Kidney glomerular epithelial cell (primary cell): ENCODE measurements at places on chromosomes 12 and 14.

DNA sequence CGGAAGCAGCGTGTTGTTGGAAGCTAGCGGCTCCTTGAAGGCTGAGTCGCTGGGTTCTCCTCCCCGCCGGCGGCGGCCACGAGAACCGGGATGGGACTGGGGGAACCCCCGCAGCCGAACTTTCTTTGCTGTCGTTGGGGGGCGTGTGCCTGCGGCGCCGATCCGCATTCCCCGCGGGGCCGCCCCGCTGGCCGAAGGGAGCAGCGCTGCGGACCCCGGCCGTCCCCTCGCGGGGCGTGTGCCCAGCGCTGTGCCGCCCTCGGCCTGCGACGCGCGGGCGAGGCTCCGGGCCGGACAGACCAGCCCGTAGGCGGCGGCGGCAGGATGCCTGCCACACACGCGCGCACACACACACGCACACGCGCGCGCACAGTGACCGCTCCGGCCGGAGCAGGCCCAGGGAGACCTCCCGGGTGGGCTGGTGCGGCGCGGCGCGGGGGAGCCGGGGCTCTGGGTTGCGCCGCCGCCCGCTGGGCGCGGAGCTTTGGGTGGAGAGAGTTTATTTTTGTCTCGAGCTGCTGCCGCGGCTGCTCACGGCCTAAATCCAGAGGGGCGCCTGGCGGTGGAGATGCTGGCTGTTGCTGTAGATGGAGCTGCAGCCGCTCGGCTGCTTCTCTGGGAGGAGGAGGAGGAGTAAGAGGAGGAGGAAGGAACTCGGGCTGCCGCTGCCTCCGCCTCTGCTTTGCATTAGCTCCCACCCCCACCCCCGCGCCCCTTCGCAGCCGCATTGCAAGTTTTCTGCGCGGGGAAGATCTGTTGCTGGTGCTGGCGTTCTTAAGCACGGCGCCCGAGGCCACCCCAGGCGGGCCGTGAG is at the start of gene SAMD4A:
Gene SAMD4A (plus strand): TSS at position 719 of the 814 bp plus-strand sequence. CDS start 789 bp downstream, outside the sequence.
- DNase-seq = peak; percentile 60

- DNase-seq = no peak
These were observed 13.2 kb downstream of the FOXN4 start for GRCh38 chr12:109295764-109296425.

DNA sequence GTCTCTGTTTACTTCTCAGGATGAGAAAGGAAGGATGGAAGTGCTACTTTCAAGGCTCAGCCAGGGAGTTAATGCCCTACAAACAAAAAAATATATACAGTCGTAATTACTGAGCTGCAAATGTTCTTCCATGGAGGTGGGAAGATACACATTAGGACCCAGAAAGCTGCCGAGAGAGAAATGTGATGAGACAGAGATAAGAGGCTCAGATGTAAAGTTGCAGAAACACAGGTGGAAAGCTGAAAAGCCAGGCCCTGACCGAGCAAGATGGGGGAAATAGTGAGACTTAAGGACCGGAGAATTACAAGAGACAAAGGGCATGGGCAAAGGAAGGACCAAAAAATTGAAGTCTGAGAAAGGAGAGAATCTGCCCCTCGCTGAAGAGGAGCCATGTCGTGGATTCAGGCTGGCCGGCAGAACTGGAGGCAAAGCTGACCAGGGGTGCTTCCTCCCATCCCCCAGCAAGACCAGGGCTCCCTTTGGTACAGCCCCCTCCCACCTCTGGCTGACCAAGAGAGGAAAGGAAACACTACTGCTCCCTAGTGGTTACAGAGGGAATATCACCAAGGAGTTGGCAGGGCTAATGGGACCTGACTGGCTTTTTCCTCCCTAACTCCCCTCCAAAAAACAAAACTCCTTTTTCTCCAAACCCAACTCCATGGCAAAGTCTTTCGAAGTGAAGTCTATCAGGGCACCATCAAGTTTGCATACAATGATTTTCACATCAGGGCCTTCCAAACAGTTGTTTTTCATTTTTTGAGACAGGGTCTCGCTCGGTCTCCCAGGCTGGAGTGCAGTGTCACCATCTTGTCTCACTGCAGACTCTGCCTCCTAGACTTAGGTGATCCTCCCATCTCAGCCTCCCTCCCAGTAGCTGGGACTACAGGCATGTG is 12.1 kb downstream of the ZFHX2 start:
- no peak for DNase-seq

GRCh38 chr14:87837296-87837695 is 155.7 kb downstream of the GALC start:
- DNase-seq = no peak

DNA sequence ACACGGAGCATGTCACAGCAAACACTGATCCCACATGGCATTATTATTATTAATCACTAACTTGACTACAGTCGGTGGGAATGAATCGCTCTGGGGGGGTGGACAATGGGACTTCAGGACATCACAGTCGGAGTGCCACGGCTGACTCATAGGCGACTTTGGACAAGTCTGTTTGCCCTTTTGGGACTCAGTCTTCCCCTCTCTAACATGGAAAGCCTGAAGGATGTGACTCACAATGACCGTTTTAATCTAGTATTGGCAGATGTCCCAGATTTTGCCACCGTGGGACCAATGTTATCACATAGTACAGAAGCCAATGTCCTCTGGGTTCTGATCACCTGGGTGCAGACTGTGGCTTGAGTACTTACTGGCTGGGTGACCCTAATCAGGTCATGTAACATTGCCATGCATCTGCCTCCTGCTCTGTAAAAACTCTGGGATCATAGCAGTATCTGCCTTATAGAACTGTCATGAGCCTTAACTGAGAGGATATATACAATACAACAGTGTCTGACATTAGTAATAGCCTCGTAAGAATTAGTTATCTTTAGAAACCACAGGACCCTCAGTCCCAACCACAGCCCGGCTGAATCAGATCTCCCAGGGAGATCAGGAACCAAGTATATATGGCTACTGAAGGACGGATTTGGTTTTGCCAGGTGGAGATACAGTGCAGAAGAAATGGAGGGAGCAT is 362.6 kb downstream of the BCL11B start:
- DNase-seq = peak; percentile 59
